ENCODE measurements at places on chromosomes 1 and 21.
A peak's percentile ranks its signal among the peaks of the same experiment; 100 is the strongest.

DNA sequence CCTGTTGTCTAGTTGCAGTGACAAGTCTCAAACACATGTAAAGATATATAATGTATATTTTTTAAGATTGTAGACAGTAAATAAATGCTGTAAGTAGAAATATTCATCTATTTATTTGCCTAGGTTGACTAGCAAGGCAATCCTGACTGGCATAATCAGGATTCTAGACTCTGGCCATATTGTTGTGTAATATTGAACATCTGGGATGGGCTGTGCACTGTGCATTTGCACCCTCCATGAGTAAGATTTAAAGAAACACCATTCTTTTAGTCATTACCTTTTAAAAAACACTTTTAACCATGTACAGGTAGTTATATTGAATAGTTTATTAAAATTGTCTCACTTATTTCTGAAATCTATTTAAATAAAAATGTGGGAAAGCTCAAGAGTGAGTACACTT, 32.4 kb downstream of the RASAL2 start:
- DNase-seq, result no peak

DNA sequence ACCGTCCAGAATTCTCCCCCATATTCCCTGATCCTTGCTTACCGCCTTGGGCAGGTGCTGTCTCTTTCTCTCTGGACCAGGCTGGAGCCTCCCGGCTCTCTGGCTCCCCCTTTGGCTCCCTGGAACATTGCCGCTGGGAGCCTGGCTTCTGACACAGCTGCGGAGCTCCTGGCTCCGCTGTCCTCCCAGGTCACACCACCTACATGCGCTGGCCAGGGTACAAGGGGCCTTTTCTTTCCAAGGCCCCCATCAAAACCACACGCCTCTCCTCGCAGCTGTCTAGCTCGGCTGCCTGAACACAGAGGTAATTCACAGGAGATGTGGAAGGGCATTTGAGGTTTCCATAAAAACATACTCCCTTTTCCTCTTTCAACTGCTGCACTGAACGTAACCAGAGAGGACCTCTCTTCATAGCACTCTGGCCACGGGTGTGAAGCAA, 7.5 kb upstream of the ZNF648 start:
- DNase-seq, result peak; percentile 65

DNA sequence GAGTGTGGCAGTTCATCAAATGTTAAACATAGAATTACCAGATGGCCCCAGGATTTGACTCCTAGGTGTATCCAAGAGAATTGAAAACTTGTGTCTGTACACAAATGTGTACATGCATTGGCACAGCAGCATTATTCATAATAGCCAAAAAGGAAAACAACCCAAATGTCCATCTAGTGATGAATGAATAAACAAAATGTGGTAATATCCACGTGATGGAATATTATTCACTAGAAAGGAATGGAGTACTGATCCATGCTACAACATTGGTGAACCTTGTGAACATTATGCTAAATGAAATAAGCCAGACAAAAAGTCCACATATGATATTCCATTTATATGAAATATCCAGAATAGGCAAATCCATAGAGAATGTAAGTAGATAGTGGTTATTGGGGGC, 77.7 kb downstream of the RAVER2 start:
- DNase-seq, result peak; percentile 67

GRCh38 chr1:118954301-118954905, 33.7 kb downstream of the TBX15 start:
- no peak for DNase-seq

- peak; percentile 55 for DNase-seq
Measured at GRCh38 chr1:70442490-70442889, 31.4 kb downstream of the CTH start.

DNA sequence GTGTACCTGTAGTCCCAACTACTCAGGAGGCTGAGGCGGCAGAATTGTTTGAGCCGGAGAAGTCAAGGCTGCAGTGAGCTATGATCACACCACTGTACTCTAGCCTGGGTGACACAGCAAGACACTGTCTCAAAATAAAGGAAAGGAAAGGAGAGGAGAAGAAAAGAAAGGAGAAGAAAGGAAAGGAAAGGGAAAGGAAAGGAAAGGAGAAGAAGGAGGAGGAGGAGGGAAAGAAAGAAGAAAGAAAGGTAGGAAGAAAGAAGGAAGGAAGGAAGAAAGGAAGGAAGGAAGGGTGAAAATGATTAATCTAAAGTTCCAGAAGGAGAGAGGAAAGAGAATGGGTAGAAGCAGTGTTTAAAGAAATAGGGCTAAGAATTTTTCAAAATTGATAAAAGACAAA, 12.2 kb downstream of the SPOCD1 start:
- no peak for DNase-seq

GRCh38 chr1:74334147-74334546, 99.0 kb downstream of the TNNI3K start:
- DNase-seq, result peak; percentile 60

GRCh38 chr1:30290581-30290980, 432.8 kb downstream of the MATN1 start:
- no peak for DNase-seq

DNA sequence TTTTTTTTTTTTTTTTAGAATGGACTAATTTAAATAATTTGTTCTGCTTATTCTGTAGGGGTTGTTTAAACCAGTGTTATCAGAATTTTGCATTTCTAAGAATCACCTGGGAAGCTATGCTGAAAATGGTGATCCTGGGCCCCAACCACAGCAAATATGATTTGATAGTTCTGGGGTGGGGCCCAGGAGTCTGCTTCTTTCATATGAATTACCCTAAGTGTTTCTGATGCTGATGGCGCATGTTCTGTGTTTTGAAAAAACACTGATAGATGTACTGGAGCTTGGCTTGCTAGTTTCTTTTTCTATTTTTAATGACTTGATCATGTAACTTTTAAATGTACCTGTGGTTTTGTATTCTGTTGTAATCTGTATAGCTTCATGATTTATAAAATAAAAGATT, 89.3 kb downstream of the CDC14A start:
- no peak for DNase-seq

- DNase-seq, result no peak
Measured at GRCh38 chr1:39326836-39327235, 122.3 kb downstream of the MACF1 start.

DNA sequence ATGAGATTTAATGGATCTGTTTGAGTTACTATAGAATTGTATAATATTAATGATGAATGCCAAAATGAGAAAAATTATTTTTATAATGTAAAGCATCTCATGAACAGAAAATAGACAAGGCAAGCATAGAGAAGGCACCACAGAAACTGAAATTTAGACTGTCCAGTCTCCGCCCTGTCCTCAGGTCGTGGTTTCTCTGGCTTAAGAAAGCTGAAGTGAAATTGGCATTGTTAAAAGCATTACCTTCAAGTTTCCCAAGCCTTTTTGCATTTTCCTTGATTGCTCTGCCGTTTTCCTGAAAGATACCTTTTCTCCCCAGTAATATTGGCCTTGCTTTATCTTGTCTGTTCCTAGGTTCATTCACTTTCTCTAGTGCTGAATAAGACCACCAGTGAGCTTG, 58.0 kb downstream of the VPS13D start:
- no peak for DNase-seq

DNA sequence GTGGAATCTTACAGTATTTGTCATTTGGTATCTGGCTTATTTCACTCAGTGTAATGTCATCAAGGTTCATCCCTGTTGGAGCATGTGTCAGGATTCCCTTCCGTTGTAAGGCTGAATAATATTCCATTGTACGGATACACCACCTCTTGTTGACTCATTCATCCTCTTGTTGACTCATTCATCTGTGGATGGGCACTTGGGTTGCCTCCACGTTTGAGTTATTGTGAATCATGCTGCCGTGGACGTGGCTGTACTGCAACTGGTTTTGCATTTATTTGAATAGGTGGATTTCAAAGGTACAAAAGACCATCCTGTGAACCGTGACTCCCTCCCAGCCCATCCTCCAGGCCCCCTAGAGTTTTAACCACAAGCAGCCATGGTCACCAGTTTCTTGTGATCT, 11.9 kb upstream of the TCP10L start:
- peak; percentile 63 for DNase-seq

DNA sequence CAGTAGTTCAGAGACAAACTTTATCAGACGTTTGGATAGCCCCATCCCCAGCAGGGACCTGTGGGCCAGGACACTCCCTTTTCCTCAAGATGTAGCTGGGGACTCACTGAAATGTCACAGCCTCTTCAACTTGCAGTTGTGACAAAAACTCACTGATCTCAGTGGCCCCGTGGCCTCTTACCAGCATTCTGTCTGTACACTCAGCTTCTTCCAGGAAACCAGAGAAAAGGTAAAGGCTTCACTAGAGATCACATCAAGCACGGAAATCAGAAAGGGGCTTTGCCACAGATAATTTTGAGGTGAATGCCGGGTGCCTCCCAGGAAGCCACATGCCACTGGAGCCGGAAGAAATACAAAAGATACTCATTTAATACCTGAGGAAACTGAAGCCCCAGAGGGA, 122.2 kb downstream of the CCDC185 start:
- DNase-seq, result no peak

DNA sequence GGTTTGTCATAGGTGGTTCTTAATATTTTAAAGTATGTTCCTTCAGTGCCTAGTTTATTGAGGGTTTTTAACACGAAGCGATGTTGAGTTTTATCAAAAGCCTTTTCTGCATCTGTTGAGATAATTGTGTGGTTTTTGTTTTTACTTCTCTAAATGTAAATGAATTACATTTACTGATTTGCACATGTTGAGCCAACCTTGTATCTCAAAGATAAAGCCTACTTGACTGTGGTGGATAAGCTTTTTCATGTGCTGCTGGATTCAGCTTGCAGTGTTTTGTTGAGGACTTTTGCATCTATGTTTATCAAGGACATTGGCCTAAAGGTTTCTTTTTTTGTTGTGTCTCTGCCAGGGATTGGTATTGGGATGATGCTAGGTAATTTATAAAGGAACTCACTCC, 142.5 kb downstream of the PRDM2 start:
- no peak for DNase-seq

- no peak for DNase-seq
Measured at GRCh38 chr1:44777547-44777946, 2.2 kb downstream of the RPS8 start.

Measured in adipocyte (in vitro differentiated cells).